ENCODE measurements at places on chromosomes 5 and 9.

DNA sequence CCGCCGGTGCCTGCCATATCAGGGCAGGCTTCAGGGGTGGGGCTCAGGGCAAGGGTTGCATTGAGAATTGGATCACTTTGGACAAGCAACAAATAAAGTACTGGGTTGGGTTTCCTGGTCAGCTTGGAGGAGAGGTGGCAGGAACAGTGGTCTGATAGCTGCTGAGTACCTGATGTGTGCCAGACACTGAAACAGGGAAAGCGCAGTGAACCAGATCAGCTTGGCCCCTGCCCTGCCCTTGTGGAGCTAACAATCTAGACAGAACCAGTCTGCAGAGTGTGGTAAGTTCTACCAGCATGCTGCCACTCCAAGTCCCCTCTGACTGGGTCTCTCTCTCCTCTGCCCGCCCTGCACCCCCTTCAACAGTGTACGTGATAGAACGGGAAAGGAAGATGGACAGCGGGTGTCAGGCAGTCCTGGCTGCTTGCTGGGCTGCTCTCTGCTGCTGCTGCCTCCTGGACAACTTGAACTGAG, 53.4 kb downstream of the CYSTM1 start:
- no peak for DNase-seq

- no peak for DNase-seq
These were observed 7.2 kb downstream of the ENTREP1 start for GRCh38 chr9:69332067-69332685.

DNA sequence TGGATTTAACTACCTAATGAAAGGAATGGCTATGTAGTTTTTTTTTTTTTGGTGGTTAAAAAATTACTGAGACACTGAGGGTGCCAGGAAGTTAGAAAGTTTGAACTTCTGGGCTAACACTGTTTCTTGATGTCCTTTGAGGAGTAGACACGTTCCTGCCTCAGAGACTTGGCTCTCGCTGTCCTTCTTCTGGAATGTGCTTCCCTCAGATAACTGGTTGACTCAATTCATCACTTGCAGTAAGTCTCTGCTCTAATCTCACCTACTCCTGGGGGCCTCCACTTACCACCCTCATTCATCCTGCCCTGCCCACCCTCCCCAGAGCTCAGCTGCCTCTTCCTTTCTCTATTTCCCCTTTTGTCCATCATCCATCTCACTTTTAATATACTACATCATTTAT, 167.0 kb downstream of the YTHDC2 start:
- DNase-seq, result no peak

DNA sequence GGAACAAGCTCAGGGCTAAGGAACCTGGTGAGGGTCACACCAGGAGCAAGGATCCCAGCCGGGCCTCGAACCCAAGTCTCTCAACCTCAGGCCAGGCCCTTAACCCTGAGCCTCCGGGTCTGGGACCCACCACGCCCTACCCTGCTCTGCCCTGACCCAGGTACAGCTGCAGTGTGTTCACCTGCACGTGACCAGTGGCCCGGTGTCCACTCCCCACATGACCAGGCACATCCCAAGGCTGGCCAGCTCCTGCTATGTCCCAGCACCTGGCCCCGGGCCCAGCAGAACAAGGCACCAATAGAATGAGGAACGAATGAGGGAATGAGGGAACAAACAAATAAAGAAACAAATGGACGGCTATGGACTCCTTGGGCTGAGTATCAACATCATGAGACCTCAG, 112.0 kb upstream of the SARDH start:
- no peak for DNase-seq

- DNase-seq, result no peak
These were observed 324.5 kb downstream of the KCNN2 start for GRCh38 chr5:114686356-114686755.

DNA sequence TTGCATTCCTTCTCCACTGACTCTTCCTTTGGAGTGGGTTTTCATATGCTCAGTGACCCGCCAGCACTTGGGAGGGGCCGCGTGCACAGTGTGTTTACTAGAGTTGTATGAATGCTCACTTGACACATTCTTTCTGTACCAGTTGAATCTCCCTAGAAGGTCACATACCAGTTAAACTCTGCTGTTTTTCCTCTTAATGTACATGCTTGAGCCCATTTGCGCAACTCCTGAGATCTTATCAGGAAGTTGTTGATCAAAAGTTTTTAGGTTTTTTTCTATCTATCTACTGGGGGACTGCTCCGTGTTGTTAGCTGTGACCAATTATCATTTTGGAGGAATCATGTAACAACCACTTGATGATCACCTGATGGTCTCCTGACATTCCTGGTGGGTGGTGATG, 392.7 kb downstream of the CDH9 start:
- no peak for DNase-seq

GRCh38 chr5:84816746-84817547, 432.3 kb upstream of the EDIL3 start:
- DNase-seq, result no peak
